HFF-Myc (cell line): ENCODE measurements at places on chromosomes 7 and 10.

GRCh38 chr10:26355241-26355640 is 82.9 kb upstream of the APBB1IP start:
- DNase-seq = no peak

DNA sequence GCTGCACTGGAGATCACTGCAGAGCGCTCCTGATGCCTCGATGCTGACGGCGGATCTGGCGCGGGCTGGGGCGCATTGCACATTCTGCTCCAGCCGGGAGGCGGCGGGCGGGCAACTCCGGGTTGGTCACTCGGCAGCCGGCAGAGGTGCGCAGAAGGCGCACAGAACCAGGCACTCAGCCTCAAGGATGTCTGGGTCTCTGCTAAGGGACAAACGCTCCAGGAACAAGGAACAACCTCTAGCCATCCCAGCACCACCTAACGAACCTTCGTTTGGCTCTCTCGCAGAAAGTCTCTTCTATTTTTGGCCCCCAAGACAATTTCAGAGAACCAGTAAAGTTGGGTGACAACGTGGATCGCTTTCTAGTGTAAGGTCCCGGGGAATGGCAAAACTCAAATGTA is 254.6 kb downstream of the OTUD1 start:
- no peak for DNase-seq

- DNase-seq = no peak
Observed at GRCh38 chr10:27714349-27714748, 31.3 kb downstream of the MKX start.

DNA sequence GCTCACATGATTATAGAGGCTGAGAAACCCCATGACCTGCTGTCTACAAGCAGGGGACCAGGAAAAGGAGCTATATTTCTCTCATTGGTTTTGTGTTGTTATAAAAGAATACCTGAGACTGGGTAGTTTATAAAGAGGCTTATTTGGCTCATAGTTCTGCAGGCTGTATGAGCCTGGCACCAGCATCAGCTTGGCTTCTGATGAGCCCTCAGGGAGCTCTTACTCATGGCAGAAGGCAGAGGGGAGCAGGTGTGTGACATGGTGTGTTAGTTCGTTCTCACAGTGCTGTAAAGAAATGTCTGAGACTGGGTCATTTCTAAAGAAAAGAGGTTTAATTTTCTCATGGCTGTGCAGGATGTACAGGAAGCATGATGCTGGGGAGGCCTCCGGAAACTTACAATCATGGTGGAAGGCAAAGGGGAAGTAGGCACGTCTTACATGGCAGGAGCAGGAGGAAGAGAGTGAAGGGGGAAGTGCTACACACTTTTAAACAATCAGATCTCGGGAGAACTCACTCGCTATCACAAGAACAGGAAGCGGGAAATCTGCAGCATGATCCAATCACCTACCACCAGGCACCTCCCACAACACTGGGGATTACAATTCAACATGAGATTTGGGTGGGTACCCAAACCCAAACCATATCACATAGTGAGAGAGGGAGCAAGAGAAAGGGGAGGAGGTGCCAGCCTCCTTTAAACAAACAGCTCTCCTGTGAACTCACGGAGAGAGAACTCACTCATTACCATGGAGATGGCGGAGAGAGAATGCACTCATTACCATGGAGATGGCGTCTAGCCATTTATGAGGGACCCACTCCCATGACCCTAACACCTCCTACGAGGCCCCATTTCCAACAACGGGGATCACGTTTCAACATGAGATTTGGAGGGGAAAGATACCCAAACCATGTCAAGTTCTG is 133.4 kb downstream of the JCAD start:
- DNase-seq = no peak

DNA sequence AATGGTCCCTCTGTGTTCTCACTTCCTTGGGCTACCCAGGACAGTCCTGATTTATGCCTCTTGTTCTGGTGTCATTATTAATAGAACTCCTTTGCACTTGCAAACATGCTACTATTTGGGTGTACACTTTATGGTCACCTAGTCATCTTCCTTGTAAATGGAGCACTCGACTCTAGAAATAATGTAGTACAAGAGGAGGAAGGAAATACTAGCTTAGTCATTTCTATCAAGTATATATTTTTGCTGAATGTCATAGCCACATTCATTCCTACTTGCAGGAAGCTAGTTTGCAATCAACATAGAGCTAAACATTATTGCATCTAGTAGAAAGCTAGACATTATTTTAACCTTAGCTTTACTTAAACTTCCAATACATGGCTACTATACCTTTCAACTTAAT is 335.3 kb downstream of the MAGI2 start:
- DNase-seq = no peak

- DNase-seq = no peak
Observed at GRCh38 chr10:49243139-49243538, 54.9 kb upstream of the TMEM273 start.

DNA sequence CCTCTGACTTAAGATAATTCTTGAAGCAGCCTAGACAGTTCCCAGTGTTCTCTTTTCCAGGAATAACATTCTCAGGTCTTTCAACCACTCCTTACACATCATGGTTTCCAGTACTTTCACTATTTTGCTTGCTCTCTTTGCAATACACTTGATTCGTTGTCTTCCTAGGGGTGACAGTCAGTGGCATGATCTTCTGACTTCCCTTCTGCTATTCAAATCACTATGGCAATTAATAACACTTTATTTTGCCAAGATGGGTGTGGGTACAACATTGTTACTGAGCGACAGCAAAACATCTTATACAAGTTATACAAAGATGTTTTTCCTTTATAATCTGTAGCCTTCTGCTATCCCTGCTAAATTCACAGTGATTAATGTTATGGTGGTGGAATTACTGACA is 15.3 kb downstream of the ARL3 start:
- no peak for DNase-seq

GRCh38 chr10:13969792-13970140 is 361.0 kb downstream of the FRMD4A start:
- no peak for DNase-seq

DNA sequence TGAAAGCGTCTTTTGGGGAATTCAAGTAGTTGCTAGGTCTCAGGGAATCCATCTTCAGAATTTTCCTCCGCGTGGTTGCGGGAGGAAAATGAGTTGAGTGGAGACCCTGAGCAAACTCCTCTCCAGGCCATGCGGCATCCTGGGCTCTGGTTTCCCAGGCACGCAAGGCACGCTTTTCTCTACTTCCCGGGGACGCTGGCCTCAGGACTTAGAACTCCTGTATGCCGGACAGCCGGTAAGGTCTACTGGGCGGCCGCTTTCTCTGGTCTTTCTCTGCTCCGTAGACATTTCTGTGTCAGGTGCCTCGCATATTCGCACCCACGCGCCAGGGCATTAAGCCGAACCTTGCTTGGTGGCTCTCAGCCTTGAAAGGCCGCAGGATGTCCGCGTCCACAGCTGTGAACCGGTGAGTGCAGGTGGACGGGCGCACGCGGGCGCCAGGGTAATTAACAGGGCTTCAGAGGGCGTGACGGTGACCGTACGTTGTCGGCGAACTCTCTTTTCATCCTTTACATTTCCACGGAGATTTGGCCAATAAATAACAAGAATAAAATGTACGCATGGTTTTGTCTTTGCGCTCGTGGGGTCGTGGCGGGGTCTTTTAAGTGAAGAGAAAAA is 992 bp upstream of the RBM20 start:
- DNase-seq = no peak

GRCh38 chr7:68977385-68978055 is 620.8 kb upstream of the AUTS2 start:
- DNase-seq = no peak

GRCh38 chr7:47314728-47315607 is 266.9 kb downstream of the TNS3 start:
- no peak for DNase-seq

- no peak for DNase-seq
Observed at GRCh38 chr7:101271021-101271420, 26.1 kb upstream of the FIS1 start.

DNA sequence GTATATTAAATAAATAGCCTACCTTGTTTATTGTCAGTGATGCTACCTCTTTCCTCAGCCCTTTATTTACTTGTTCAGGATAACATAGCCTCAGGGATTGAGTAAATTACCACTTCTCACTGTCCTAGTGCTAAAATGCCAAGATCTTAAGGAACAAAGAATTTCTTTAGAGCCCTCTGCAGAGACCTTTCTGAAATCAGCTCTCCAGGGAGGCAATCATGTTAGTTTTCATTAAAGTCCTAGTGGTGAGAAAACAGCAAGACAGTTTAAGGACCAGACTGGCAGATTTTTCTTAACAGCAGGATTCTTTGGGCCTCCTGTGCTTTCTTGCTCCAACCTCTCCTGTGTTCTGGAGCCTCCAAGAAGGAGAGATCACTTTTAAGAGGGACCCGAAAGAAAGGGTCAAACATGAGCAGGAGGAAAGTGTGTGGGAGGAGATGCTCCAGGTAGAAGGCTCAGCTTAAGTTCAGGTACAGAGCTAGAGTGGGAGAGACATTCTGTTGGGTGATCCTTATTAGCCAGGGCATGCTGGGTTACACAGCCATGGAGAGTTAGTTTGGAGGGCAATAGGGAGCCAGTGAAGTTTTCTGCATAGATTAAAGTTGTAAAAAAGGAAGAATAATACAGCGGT is 1.2 kb upstream of the PLCE1 start:
- no peak for DNase-seq

DNA sequence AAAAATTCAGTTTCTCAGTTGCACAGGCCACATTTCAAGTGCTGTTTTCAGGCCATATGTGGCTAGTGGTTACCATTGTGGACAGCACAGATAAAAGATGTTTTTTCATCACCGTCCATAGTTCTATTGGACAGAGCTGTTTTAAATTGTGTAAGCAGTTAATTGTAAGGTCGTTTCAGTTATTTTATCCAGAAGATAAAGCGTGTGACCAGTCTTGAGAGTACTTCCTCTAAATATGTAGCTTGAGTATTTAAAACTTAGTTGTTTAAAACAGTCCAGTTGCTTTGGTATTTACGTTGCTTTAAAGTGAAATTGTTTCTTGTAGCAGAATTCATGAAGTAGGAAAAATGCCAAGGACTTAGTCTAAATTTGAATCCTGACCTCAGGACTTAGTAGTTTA is 66.9 kb downstream of the ZNRF2 start:
- DNase-seq = no peak

DNA sequence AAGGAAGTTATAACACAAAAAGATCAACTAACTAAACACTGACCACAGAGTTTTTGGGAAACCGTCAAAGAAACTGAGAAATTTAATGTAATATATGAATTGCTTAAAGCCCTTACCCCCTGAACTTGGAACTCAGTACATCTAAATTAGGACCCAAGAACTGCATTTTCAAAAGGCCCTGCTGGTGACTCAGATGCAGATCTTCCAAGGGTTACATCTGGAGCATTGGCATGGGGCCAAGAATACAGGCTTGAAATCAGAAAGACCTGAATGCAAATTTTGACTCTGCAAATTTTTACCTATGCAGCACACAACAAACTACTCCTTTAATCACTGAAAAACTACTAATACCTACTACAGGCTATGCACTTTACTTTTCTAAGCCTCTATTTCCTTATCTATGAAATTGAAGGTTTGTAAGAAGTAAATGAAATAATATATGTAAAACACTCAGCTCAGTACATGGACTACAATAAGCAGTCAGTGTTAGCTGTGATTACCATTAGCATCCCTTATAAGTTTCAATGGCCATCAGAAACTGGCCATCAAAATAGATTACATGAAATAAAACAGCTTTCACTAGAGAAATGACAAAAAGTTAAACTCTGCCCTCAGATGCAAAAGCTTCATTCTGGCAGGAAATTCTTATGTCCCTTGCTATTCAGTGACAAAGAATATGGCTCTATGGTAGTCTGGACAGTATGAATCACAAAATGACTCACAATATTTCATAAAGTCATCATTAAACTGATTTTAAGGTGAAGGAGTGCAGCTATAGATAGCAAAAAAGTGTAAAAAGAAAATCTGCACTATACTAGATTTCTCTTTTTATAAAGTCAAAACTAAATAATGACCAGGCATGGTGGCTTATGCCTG is 43.6 kb downstream of the NSUN6 start:
- DNase-seq = peak; percentile 78

GRCh38 chr10:23338155-23338828 is 6.3 kb downstream of the C10orf67 start:
- DNase-seq = no peak

DNA sequence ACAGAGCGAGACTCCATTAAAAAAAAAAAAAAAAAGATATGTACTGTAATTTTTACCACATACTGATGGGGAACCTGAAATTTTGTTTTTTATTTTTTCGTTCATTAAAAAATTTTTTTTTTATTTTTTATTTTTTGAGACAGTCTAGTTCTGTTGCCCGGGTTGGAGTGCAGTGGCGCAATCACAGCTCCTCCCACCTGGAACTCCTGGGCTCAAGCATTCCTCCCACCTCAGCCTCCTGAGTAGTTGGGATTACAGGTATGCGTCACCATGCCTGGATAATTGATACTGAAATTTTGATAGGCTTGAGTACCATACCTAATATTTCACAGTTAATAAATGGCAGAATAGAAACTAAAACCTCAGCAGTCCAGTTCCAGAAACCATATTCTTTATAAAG is 20.9 kb upstream of the HELLS start:
- no peak for DNase-seq

DNA sequence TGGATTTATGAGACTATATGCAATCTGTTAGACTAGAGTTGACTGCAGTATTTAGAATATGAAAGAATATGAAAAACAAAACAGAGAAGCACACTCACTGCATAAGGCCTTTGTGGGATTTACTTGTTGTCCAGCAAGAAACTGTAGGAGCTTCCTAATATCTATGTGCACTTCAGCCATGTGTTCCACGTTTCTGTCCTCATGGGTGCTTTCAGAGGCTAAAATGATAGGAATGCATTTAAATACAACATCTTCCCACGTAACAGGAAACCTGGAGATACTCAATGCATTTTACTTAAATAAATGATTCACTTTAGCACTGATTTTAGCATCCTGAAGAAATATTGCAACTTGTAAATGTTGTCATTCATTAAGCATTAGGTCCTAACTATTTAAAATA is 11.7 kb downstream of the HUS1 start:
- no peak for DNase-seq

DNA sequence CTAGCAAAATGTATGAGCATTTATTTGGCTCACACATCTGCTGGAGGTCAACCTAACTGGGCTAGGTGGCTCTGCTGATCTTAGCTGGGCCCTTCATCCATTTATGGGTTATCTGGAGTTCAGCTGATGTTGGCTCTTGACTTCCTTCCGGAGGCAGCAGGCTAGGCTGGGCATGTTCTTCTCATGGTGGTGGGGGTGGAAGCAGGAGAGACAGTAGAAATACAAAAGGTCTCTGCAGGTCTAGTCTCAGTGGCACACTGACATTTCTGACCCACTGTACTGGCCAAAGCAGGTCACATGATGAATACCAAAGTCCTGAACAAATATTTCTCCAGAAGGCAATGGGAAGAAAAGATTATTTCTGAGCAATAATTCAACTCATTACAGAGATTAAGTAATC is 334.6 kb downstream of the CRPPA start:
- no peak for DNase-seq

- no peak for DNase-seq
Observed at GRCh38 chr10:78277314-78278057, 243.8 kb downstream of the RPS24 start.
